ENCODE measurements at places on chromosomes 1 and 21. TPM values are rescaled to one million over a fixed set of nuclear protein-coding genes. Genes with fewer than 3 reads are reported as not detected.

DNA sequence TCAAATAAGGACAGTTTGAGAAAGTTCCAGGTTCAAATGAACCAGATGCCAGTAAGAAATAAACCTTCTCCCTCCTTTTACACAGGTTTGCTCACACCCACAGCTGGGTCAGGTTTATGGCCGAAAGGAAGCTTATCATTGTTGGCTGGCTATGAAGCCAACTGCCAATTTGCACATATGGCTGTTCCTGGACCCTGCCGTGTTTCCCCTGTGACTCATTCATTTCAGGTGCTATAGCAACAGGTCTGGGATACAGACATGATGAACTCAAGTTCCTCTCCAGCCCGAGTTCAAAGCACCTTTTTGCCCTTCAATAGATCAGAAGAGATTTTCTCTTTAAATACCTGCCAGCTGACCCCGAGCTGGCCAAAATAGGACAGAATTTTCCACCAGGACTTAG, 134.4 kb upstream of the SMYD2 start:
- no peak for DNase-seq

DNA sequence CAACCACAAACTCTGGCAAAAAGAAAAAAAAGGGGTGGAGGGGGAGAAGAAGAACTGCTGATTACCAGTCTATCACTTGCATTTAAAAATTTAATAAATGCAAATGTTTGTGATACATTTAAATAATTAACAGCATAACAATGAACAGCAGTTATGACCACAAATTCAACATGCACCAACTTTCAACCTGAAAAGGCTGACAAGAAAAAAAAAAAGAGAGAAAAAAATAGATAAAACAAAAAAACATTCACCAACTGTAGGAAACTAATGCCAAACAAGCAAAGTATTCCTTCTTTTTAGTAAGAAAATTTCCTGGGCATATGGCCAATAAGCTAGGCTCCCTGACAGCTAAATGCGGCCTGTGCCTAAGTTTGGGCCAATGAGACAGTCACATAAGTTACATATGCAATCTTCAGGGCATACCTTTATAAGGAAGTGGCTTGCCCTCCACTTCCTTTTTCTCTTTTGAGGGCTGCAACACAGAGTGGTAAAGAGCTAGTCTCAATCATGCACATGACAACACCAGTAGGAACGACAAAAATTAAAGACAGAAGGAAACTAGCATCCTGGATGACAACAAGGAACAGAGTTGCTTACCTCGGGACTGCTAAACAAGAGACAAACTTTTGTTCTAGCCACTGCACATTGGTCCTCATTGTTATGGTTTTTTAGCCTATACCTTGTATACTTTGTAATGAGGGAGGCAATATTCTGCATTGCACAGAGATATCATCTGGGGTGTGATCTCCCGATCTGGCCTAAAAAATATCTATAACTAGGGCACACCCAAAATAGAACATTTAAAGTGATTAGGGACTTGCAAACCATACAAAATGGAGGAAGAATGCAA, 24.2 kb upstream of the PHTF1 start:
- DNase-seq, result peak; percentile 66

DNA sequence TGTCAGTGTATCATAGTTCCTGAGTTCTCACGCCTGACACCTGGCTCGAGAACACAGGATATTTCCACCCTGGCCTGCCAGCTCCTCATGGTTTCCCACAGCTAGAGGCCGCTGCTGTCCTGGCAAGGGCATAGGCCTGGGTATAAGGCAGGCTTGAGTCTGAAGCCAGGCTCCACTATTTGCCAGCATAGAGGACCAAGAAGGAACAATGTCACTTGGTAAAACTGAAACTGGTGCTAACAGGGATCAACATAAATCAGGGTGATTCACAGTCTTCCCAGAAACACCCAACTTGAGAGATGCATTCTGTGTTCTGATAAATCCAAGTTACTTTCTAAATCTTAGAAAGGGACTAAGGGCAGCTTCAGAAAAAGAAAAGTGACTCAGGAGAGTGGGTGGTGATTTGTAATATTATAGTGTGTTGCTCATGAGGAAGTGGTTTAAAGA, 6.9 kb upstream of the S100A2 start:
- peak; percentile 86 for DNase-seq

Gene GBP1
- total RNA-seq, result 25.2 TPM

GRCh38 chr1:224433041-224433691, 1.4 kb downstream of the WDR26 start:
- DNase-seq, result peak; percentile 21

- DNase-seq, result peak; percentile 85
These were observed 3.4 kb downstream of the ADGRB2 start for GRCh38 chr1:31760471-31761470.

GRCh38 chr1:22216966-22217365, 74.1 kb upstream of the WNT4 start:
- DNase-seq, result no peak

- no peak for DNase-seq
These were observed 132.9 kb upstream of the ERG start for GRCh38 chr21:38631206-38631605.

GRCh38 chr1:106768501-106768900, 288.0 kb upstream of the PRMT6 start:
- no peak for DNase-seq

GRCh38 chr1:41360074-41360785, 1.0 kb upstream of the FOXO6 start:
- DNase-seq, result peak; percentile 51

DNA sequence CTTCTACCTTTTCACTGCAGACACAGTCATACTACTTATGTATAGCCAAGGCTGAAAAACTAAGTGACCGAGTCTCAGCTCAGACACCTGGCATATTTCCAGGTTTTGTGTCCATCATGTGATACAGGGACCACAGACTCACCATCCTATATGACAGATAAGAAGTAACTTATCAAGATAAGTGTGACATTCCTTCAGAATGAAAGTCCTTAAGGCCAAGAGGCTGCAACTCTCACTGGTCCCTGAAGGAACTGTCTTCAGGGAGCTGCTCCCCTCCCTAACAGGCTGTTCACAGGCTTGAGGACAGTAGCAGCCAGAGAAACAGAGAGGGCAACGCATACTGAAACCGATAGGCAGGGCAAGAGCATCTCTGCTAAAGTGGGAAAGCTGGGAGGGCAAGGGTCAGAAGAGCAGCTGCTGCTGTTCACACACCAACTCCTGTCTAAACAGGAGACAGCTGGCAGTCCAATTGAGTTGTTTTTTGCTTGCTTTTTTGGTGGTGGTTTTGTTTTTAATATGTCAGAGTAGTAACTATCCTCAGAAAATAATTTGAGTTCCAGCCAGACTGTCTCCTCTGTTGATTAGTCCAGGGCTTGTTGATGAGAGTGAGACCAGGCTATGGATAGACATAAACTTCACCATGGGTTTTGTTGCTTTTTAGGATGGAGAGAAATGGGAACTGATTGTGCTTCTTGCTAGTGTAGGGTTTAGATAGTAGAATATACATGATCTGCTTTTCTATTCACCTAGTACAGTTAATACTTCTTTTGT, 67.7 kb downstream of the MACF1 start:
- peak; percentile 64 for DNase-seq

DNA sequence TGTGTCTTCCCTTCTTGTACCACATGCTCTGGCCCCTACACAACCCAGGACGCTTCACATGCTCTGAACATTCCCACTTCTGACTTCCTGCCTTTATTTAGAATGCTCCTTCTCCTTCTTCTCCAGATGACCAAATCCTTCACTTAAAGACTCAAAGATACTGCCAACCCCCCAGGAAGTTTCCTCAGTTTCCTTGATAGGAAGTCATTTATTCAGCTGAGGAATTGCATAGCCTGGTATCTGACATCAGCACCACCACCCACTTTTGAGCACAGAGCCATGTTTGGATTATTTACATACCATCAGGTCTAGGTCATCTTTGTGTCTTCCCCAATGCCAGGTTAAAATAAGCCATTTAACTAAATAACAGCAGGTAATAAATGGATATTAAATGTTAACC, 42.4 kb downstream of the GFI1 start:
- no peak for DNase-seq

- DNase-seq, result no peak
These were observed 36.0 kb downstream of the ZNF281 start for GRCh38 chr1:200373811-200374231.

Gene CELA2A
- total RNA-seq, result not detected

DNA sequence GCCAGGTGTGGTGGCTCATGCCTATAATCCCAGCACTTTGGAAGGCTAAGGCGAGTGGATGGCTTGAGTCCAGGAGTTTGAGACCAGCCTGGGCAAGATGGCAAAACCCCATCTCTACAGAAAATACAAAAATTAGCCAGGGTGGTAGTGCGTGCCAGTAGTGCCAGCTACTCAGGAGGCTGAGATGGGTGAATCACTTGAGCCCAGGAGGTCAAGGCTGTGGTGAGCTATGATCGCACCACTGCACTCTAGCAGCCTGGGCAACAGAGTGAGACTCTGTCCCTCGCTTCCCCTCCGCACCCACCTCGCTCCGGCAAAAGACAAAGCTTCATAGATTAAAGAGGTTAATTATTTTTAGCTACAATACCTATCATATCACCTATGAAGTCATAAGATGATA, 100.0 kb downstream of the HHAT start:
- DNase-seq, result no peak

Measured in Peyer's patch (tissue), 4 donors.